ENCODE measurements at places on chromosomes 12 and 14.

DNA sequence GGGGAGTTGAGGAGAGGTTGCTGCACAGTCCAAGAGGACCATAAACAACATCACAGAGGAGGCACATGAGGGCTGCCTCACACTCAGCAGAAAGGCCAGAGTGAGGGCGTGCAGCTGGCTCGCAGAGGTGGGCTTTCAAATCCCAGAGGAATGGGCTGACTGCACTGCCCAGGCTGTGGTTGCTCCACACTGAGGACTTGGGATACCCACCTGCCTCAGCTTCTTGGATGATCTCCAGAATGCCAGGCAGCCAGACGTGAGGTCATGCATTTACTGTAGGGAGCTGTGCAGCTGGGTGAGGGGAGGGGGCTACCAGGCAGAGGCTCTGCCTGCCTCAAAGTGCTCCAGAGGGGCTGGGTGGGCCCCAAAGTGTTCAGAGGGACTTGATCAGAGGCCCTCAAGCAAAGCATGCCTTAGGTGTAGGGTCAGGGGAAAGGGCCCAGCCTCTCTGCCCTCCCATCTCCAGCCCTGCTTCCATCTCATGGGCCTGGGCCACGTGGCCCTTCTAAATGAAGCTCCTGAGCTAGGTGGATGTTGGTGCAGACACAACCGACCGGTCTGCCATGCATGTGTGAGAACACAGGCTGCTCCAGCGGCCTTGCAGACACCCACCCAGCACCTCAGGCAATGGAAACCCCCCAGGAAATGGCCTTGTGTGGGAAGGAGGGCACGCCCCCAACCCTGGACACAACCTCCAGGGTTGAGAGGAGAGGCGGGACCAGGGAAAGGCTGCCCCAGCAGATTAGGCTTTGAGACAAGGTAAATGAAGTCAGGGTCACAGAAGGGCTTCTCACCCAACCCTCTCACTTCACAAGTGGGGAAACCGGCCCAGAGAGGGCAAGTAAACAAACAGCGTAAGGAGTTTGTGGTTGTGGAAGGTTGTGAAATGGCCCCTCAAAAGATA, 90.8 kb downstream of the NTF3 start:
- DNase-seq: no peak

GRCh38 chr12:3186546-3187215, 109.5 kb downstream of the TSPAN9 start:
- no peak for DNase-seq

GRCh38 chr12:73599268-73599667, 938.4 kb upstream of the ATXN7L3B start:
- no peak for DNase-seq

DNA sequence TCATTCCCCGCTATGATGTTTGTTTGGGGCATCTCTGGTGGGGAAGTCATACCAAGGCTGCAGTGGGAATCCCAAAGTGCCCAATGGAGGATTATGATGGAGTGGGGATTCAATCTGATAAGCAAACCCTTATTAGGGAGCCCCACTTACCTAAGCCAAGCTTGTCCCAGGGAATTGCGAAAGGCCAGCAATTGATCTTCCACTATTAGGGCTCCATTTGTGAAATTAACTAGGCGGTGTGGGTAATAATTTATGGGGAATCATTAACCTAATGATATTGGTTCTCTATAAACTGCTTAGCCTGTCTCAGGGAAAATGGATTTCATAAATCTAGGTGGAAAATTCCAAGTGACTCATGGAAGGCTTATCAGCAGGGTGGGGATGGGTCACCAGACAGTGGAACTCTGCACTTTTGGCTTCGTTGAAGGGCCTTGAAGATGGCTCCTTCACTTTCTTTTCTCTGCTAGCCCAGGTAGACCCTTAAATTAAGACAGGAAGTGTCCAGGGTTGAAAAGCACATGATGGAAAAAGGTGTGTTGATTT, 113.0 kb upstream of the WSCD2 start:
- DNase-seq: no peak

DNA sequence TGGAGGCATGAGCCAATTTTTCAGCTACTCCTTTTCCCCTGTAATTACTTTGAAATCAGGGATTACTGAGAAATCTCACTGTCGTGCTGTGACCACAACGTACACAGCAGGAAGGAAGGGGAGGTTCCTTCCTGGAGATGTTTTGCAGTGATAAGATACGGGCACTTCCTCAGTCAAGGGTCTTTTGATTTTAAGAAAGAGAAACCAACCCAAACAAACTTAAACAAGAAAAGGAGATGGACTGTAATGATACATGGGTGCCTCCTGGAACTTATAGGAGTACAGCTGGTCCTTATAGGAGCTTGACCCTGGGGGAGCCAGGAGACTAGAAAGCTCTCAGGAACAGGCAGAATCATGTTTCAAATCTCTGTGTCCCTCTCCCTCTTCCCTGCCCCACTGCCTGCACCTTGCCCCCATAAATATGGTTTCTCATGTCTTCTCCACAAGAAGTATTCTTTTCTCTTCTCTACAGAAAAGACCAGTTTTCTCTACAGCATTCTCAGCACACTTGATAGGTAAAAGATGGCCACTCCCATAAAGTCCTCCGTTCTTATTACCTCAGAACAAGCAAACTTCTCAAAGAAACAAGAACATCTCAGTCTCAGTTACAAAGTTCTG, 281.1 kb upstream of the AMIGO2 start:
- no peak for DNase-seq

- peak; percentile 7 for DNase-seq
Measured at GRCh38 chr12:89950421-89950820, 241.8 kb upstream of the ATP2B1 start.

- no peak for DNase-seq
Measured at GRCh38 chr12:13798162-13798561, 183.2 kb downstream of the GRIN2B start.

DNA sequence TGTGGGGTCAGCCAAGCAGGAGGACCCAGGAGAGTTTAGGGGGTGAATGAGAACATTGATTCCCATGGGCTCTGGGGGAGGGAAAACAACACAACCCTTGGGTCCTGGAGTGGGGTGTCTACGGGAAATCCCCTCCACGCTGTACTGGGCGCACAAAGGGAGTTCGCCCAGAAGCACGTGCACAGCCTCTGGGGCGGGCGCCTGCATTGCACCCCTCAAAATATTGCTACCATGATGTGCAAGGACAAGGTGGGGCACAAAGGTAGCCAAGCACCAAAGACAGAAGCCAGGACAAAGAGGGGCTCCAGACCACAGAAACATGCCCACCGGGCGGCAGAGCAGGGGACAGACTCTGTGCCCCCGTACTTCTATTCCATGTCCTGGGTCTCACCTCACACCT, 74.9 kb upstream of the EIF5 start:
- no peak for DNase-seq

DNA sequence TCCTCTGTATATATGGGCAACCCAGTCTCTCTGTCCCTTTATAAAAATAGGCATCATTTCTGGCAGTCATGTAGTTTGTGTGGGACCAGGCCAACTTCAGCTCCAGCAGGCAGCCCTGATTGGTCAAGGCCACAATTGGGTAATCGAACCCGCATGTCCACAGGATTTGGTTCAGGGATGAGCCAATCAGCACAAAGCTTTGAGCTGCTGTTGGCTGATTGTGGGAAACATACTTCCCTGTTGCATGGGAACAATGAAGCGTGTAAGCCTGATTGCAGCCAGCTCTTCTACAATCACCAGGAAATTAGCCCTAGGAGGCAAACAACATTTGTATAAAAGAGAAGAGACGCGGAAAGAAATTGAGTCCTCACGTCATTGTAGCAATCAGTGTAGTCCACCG, 328.6 kb downstream of the PCNX1 start:
- peak; percentile 86 for DNase-seq

DNA sequence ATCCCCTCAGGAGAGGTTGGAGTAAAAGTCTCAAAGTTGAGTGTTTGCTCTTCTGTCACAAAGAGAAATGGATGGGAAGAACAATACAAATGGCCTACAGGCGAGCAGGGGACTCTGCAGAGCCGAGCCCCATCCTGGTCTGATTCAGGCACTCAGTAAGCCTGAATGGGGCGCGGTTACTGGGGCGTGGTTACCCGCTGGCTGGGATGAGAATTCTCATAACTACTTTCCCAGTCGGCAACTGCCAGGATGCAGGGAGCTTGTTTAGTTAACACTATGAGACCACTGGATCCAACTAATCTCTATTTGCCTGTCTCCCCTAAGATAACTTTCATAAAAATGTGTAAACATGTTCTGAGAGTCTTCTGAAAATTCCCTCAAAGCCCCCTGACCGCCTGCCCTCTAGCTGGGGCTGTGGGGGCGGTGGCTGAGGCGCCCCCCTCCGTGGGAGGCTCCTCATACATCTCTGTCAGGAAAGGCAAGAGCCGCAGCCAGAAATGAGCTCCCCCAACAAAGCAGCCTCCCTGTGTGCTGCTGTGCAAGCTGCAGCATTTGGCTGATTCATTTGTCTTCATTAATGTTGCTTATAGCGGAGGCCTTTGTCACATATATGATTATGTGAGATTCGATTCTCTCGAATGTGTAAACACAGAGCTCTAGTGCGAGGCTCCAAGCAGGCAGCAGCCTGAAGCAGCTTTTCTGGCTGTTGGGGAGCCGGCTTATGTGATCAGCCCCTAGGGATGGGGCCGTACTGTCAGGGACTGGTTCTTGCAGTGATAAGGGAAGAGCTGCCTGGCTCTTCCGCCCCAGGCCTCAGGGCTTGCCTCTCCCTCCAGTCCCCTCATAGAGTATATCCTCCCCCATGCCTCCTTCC, 126.1 kb upstream of the ARHGAP5 start:
- peak; percentile 81 for DNase-seq

GRCh38 chr12:42859612-42860011, 270.1 kb upstream of the PRICKLE1 start:
- DNase-seq: no peak

DNA sequence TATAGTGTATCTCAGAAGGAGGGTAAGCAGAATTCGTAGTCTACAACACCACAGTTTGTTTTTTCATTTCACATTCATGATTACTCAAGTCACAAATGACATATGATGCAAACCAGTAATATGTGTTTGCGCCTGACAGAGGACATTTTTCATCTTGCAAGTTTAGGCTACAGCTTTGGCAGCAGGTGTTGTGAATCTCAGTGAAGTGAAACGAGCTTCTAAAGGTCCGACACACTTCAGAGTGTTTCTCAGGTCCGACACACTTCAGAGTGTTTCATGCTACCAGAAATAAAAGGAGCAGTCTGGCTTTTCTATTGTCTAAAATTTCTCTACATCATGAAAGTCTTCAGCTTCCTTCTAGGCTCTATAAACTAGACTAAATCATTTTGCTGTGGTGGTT, 22.7 kb downstream of the CLEC14A start:
- DNase-seq: no peak

DNA sequence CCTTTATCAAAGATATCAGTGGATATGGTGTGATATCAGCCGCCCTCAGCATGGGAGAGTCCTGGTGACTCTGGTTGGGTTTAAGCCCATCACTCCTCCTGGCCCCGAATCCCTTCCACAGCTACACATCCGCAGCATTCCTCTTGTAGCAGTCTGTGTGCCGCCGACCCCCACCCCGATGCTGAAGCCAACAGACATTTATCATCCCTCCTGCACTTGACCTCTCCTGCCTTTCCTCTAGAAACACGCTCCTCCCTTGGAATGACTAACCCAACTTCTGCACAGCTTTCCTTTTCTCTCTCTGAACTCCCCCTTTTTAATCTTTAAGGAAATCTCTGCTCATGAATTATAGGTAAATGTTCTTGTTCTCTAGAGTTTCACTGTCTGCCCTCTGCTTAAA, 250.9 kb upstream of the FOXN3 start:
- DNase-seq: no peak

GRCh38 chr12:43795716-43796280, 10.3 kb downstream of the TWF1 start:
- DNase-seq: no peak

DNA sequence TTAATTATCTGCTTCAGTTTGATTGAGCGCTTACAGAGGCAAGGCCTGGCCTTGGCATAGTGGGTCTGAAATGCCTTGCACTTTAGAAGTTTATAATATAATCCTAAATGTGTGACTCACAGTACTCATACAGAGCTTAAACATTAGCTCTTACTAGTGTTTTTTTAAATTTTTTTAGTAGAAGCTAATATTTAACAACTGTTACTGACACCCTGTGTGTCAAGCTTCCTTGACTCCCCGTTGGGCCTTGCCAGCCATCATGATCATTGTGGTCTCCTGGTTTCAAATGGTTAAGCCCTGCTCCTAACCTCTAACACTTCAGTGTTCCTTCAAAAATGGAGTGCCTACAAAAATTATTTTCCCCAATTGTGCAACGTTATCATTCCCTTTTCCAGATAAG, 126.9 kb downstream of the GALC start:
- no peak for DNase-seq

- DNase-seq: no peak
Measured at GRCh38 chr14:93337143-93337753, 4.4 kb upstream of the BTBD7 start.

GRCh38 chr12:701896-702539, 38.8 kb upstream of the NINJ2 start:
- no peak for DNase-seq

DNA sequence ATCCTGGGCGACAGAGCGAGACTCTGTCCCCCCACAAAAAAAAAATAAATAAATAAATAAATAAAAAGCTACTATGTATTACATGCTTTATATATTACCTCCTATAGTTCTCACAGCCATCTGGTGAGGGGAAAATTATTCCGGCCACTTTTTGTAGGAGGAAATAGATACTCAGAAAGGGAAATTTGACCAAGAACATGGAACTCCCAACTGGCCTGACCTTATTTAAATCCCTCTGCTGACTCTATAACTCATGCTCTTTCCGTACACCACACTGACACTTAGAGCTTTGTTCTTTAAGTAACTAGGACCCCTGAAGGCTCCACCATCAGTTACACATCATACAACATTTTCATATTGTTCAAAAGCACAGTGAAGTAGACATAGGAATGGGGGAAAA, 2.2 kb upstream of the MMP19 start:
- DNase-seq: no peak

DNA sequence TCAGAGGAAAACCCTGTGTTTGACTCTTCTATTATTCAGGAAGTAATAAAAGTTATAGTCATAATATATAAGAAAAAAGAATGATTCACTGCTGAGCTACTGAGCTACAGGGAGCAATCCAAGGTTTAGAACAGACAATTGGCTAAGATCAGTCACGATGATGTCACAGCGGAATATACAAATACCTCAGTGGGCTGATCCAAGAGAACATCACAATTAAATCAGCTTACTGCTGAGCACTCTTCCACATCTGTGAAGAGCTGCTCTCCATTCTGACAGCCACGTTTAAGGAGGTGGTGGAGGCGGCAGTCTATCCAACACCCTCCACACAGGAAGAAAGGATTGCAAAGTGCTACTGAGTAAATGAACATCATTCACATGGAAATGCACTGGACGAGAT, 271.0 kb downstream of the APAF1 start:
- no peak for DNase-seq

DNA sequence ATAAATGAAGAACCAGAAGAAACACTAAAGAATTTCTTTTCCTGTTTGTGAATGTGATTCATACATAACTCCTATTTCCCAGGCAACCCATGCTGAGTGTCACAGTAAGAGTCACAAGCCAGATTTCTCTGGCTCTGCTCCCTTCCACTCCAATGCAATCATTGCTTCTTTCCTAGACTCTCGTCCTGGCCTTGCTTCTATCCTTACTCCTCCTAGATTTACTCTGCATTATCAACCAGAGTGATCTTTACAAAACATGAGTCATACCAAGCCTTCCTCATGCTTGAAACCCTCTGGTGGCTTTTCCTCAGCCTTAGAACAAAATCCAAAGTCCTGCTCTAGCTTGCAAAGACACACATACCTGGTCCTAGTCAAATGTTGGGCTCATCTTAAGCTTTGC, 13.3 kb downstream of the IL22 start:
- DNase-seq: no peak

- peak; percentile 74 for DNase-seq
Measured at GRCh38 chr12:93569656-93570551, 2.6 kb upstream of the SOCS2 start.
